Globus pallidus (tissue), 1 donor: ENCODE measurements at places on chromosomes 2 and 18.

DNA sequence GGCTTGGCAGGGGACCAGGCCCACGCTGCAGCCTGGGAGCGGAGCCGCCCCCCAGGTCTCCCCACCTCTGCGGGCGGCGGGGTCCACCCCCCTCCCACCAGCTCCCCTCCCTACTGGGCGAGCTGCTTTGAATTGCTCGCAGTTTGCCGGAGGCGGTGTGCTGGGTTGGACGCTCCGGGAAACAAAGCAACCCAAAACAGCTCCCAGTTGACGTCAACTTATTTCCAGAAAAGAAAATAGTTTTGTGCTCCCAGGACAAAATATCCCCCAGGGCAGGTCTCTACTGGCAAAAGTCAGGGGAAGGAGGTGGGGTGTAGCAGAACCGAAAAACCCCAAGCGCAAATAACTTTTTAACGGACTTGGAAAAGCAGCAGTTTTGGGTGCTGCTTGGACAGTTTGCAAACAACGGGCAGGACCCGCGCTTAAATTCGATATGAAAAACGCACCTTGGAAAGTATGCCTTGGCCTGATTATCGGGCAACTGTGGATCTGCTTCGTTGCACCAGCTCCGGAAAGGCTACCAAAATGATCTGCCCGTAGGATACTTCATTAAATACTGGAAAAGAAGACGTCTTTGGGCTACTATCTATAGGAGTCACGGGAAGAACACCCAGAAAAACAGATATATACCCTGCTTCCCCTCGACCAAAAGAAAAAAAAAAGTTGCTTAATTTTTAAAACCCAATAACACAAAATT is 2.8 kb upstream of the KCTD1 start:
- no peak for DNase-seq

GRCh38 chr2:43745457-43745856 is 28.4 kb upstream of the DYNC2LI1 start:
- DNase-seq: no peak

- DNase-seq: no peak
Observed at GRCh38 chr2:1866402-1867111, 122.2 kb upstream of the PXDN start.

DNA sequence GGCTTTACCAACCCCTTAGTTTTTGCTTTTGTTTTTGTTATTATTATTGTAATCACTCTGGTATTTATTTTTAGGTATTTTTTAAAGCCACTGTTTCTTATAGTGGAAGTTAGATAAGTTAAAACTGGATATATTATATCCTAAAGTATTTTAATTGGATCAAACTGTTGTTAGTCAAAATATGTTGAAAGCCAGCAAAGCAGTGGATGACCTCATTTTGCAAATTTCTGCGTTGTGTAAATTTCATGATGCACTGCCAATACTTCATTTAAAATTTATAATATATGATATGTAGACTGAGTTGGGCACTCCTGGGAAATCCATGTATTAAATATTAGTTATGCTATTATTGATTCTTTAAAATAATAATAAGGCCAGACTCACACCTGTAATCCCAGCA is 661.7 kb upstream of the NRXN1 start:
- DNase-seq: no peak

DNA sequence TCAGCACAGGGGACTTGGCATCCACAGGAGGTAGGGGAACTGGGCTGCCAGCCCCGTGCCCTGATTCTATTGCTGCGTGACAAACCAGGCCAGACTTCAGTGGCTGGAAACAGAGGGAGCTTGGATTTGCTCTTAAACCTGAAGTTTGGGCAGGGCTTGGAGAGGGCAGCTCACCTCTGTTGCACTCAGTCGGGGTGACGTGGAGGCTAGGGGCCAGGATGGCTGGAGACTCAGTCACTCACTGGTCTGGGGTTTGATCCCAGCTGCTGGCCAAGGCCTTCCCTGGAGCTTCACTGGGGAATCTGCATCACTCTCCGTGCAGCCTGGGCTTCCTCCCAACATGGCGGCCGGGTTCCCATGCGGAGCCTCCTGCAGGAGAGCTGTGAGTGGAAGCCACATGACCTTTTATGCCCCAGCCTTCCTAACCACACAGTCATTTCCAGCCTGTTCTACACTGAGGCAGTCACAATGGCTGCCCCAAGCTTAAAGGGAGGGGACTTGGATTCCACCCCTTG is 175.2 kb upstream of the HDAC4 start:
- DNase-seq: no peak

DNA sequence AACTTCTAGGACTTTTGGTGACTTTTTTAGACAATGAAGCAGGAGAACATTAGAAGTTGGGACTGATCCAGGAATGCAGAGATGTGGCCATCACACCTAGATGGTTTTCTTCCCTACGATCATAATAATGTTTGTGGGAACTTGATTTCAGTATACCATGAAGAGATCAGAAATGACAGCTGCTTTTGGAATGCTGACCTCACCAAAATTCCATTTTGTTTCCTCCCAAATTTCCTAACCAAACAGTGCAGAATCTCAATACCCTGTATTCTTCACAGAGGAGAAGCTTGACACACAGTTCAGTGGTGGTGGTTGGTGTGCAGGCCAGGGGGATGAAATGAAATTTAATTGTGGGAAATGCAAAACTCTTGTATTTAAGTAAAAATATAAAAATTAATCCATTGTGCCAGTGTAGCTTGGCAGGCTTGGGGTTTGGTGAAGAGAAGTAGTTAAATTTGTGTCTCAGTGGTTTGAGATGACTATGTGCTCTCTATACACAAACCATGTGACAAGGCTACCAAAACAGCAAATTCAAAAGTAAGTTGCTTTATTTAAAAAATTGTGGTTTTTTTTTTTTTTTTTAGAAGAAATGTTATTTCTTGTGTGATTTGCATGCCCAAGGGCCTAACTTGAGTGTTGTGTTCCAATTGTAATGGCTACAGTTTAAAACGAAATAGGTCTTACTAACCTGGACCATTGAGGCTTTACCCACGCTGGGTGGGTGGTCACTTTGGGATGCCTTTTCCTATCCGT is 252.4 kb downstream of the LPIN1 start:
- DNase-seq: no peak

GRCh38 chr2:71122387-71123298 is 7.4 kb downstream of the MCEE start:
- DNase-seq: no peak

GRCh38 chr18:35590935-35591334 is 9.4 kb downstream of the GALNT1 start:
- DNase-seq: no peak

GRCh38 chr2:133955169-133955568 is 298.7 kb upstream of the MGAT5 start:
- no peak for DNase-seq

DNA sequence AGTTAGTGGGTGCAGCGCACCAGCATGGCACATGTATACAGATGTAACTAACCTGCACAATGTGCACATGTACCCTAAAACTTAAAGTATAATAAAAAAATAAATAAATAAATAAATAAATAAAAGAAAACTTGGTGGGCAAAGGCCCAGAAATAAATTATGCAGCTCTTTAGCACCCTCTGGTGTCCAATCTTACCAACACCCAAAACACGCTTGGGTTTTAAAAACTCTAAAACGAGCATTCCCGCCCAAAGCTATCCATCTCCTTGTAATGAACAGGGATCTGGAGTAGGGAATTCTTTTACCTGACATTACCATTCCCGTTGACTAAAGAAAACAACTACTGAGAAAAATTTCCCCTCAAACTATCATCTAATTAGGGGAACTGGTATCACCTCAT is 2005.9 kb upstream of the CELF4 start:
- peak; percentile 7 for DNase-seq

- DNase-seq: no peak
Observed at GRCh38 chr2:180952082-180952481, 28.3 kb upstream of the UBE2E3 start.

DNA sequence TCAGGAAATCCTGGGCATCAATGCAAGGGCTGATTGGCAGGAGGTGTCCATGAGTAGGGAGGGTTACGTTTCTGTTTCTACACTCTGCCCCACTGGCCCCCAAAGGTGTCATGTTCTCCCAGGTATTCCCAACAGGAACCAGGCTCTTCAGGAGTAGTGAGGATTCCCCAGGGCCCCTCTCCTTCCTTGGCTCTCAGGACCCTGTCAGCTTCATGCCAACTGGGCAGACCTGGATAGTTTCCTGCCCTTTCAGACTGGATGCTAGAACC is 480.6 kb upstream of the HS6ST1 start:
- no peak for DNase-seq

DNA sequence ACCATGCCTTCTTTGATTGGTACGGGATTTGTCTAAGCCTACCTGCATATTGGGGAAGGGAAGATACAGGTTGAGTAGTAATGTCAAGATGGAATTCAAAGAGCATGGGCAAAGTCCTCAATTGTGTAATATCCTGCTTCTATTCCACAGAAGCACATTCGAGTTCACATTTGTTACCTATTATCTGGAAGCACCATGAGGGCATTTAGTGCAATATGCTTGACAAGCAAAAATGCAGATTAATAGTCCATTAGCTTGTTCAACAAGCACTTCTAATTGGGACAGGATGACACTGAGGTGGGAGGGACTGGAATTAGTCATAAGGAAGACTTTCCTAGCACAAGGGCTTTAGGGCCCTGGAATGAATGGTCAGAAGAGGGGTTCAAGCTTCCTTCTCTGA is 40.5 kb downstream of the MYO5B start:
- DNase-seq: no peak

GRCh38 chr2:195164930-195165329 is 492.1 kb upstream of the SLC39A10 start:
- no peak for DNase-seq
